ENCODE measurements at places on chromosomes 3 and 15. TPM values are rescaled to one million over a fixed set of nuclear protein-coding genes. Genes with fewer than 3 reads are reported as not detected.

GRCh38 chr3:71389911-71390573 is 193.5 kb downstream of the FOXP1 start:
- peak; percentile 92 for DNase-seq

Gene LDHAL6B
- total RNA-seq, result not detected

Gene EIF2A
- 221 TPM for total RNA-seq

Gene MORC1
- total RNA-seq, result not detected

- peak; percentile 89 for DNase-seq
Observed at GRCh38 chr15:22933641-22934061, 46.5 kb downstream of the CYFIP1 start.

DNA sequence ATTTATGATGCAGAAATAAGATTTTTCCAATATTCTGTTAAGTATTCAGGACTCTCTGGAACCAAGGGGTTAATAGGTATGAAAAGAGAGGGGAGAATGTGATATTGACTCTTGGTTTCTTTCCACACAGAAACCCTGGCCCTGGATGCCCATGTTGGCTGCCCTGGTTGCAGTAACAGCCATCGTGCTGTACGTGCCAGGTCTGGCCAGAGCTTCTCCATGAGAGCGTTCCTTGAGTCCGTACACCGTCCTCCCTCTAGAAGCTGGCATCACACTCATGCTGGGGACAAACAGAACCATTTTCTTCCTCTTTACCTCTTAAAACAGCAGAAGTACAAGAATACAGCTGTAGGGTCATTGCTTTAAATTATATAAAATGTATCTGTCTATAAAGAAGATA is 81.1 kb upstream of the FLNB start:
- no peak for DNase-seq

GRCh38 chr3:177282119-177282655 is 84.9 kb upstream of the TBL1XR1 start:
- DNase-seq, result no peak

Gene DAZL
- not detected for total RNA-seq

Gene MKRN3
- total RNA-seq, result 0.65 TPM

DNA sequence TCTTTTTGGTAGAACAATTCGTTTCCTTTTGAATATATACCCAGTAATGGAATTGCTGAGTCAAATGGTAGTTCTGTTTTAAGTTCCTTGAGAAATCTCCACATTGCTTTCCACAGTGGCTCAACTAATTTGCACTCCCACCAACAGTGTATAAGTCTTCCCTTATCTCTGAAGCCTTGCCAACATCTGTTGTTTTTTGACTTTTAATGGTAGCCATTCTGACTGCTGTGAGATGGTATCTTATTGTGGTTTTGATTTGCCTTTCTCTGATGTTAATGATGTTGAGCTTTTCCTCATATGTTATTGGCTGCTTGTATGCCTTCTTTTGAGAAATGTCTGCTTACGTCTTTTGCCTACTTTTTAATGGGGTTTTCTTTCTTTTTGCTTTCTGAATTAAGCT is 270.6 kb upstream of the MEIS2 start:
- DNase-seq, result no peak

- DNase-seq, result no peak
Observed at GRCh38 chr3:31157047-31157694, 262.7 kb upstream of the GADL1 start.

Gene TRPM1
- not detected for total RNA-seq

Gene SEMA6D
- 0.44 TPM for total RNA-seq

DNA sequence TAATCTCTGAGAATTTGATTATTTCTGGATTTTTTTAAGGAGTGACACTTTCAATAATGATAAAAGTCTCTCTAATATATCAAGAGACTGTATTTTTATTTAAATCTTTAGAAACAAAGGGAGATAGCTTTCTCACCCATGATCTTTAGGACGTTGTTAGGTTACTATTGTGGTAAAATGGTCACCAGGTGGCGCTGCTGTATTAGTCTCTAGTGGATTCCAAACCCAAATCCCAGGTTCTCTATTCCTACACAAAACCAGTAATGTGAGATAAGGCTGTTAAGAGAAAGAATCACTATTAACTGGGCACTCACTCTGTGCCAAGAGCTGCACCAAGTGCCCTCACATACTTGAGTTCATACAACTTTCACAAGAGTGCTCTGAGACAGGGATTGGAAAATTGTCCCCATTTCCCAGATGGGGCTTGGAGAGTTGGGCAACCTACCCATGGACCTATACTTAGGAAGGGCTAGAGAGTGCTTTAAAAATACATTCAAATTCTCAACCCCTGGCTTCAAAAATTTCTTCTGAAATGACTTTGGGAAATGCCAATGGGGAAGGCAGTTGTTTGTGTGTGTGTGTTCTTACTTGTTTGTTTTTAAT is 593.4 kb upstream of the TGFBR2 start:
- DNase-seq, result peak; percentile 83

- DNase-seq, result no peak
Observed at GRCh38 chr15:61301701-61302100, 72.6 kb upstream of the RORA start.

Gene ZNF385D
- 1.8 TPM for total RNA-seq

GRCh38 chr15:52103217-52104207 is 9.1 kb downstream of the BCL2L10 start:
- DNase-seq, result peak; percentile 93

- no peak for DNase-seq
Observed at GRCh38 chr15:59399465-59400102, 26.9 kb upstream of the MYO1E start.

GRCh38 chr3:184003187-184003967 is 14.3 kb downstream of the ABCC5 start:
- DNase-seq, result peak; percentile 56

- DNase-seq, result no peak
Observed at GRCh38 chr3:74639681-74640080, 25.2 kb upstream of the CNTN3 start.

DNA sequence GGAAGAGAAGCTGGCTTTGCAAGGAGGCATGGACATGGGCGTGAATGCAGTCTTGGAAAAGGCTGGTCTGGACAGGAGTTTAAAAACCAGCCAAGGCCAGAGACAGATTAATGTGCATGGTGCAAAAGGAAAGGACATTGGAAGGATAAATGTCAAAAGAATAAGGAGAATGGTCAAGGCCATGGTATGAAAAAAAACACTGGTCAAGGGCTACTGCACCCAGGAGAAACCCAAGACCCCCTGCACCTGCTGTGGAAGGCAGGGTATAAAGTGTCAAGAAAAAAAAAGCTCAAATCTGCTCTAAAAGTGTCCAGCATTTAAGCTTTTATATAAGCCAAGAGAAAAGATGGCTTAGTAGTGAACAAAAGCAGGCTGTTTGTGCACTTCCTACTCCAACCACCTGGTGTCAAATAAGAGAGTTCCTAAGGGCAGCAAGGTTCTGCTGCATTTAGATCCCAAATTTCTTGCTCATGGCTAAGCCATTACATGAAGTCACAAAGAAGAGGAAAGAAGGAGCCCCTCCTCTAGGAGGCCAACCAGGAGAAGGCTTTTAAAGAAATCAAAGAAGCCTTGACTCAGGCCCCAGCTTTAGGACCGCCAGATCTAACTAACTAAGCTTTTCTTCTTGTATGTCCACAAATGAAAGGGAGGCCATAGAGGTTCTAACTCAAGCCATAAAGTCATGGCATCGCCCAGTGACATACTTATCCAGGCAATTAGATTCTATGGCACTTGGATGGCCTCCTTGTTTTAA is 16.9 kb downstream of the CCR4 start:
- DNase-seq, result no peak

Gene TGM5
- total RNA-seq, result not detected

Gene ATXN7
- total RNA-seq, result 6.3 TPM

DNA sequence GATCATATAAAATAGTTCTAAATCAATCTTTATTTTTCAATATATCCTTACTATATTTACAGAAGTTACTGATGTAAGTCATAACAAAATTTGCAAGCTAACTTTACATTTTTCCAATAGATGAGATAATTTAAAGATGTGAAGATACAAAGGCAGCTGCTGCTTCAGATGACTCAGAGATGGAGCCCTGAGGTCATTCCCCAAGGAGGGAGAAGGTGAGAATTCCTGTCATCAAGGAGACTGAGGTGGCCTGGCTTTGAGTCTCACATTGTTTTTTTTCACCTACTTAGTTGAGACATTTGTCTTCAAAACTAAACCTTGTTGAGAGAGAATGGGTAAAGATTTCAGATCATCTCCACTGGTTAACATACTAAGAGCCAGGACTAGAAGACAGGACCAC is 3.9 kb upstream of the SAMD7 start:
- no peak for DNase-seq

- DNase-seq, result no peak
Observed at GRCh38 chr3:175088766-175089380, 229.7 kb downstream of the NAALADL2 start.

Gene PLA2G4E
- not detected for total RNA-seq

Gene TTC14
- 20.2 TPM for total RNA-seq

GRCh38 chr3:12590096-12590495 is 33.2 kb downstream of the MKRN2 start:
- DNase-seq, result no peak

Gene P2RY13
- total RNA-seq, result not detected

- no peak for DNase-seq
Observed at GRCh38 chr3:118587037-118587741, 447.5 kb downstream of the IGSF11 start.
